NCI-H2081 treated with DMSO at 0.1 percent for 48 hours (cell line): ENCODE measurements at places on chromosomes 3 and 15.

DNA sequence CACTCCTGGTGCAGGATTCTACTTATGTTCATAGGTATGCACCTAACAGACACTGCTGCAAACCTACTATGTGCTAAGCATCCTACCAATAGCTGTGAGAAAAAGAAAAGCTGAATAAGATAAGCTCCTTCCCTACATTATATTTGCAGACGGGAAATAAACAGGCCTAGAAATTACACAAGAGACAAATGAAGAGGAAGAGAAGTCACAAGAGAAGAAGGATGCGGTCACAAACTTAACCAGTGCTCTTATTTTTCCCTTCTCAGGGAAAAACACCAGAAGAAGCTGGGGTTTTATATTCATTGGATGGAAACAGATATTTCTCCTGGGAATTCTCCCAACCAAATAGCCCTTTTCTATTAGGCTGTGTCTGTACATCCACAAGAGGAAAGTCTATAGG is 109.7 kb upstream of the TRIM42 start:
- no peak for DNase-seq

DNA sequence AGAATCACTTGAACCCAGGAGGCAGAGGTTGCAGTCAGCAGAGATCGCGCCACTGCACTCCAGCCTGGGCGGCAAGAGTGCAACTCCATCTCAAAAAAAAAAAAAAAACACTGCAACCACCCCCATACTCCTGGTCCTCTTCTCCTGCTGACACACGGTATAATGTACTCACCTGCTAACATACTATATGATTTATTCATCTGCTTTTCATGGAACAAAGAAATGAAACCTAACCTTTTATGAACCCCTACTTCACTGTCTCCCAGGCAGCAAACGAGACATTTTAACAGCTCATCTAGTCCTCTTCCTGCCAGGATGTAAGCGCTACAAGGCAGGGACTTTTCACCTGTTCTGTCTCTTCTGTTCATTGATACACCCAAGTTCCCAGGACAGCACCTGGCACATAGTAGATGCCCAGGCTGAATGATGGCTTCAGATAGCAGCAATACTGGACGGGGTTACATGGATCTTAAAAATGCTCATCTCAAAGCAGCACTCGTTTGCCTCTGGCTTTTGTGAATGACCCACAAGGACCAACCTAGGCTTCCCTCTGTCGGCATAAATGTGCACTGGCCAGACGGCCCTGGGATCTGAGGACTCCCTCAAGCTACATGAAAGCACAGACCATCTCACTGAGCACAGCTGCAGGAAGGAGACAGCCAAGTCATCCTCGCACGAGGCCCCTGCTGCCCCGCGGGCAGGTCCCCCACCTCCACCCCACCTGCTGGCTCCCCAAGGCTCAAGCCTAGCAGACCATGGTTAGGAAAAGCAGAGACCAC is 20.3 kb downstream of the XXYLT1 start:
- peak; percentile 30 for DNase-seq

GRCh38 chr15:100192097-100193080 is 149.4 kb downstream of the ADAMTS17 start:
- DNase-seq: peak; percentile 20

- DNase-seq: no peak
These were observed 59.0 kb downstream of the RORA start for GRCh38 chr15:61169904-61170695.

GRCh38 chr3:143565951-143566350 is 282.3 kb downstream of the SLC9A9 start:
- no peak for DNase-seq

DNA sequence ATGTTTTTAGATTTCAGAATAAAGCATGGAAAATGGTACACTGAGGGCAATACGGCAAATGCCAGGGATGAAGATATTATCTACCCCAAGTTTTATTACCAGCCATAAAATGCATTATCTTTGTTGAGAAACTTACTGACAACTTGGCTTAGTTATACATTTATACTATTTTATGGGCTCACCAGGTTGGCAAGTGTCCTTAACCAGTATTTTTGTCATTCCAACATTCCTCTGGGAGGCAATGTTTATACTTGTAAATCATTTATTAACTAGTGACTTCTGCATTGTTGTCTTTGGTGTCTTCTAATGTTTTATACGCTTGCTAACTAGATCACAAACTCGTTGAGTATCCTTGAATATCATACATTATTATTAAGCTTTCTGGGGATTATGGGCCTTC is 18.0 kb upstream of the ADGRG7 start:
- no peak for DNase-seq

DNA sequence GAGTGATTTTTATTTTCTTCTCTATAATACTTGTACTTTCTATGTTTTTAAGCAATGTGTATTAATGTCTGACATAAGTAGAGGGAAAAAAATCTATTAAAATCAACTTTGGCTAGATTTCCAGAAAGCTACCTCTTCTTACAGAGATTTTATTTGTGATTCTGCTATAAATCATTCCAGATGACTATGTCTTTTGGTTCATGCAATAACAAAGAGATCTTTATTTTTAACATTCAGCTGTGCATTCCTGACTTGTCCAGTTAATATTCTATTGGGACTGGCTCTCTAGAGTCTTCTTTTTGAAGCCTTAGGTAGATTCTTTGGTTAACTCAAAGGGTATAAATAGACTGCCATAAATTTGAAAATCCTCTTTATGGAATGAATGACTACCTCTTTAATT is 74.3 kb upstream of the ARPP21 start:
- no peak for DNase-seq

- DNase-seq: no peak
These were observed 25.7 kb downstream of the DCLK3 start for GRCh38 chr3:36738702-36739101.

GRCh38 chr3:64818196-64818595 is 130.4 kb upstream of the ADAMTS9 start:
- no peak for DNase-seq

GRCh38 chr3:1661839-1662238 is 436.8 kb upstream of the CNTN4 start:
- no peak for DNase-seq

- no peak for DNase-seq
These were observed 1.9 kb upstream of the WNT7A start for GRCh38 chr3:13881536-13882410.

DNA sequence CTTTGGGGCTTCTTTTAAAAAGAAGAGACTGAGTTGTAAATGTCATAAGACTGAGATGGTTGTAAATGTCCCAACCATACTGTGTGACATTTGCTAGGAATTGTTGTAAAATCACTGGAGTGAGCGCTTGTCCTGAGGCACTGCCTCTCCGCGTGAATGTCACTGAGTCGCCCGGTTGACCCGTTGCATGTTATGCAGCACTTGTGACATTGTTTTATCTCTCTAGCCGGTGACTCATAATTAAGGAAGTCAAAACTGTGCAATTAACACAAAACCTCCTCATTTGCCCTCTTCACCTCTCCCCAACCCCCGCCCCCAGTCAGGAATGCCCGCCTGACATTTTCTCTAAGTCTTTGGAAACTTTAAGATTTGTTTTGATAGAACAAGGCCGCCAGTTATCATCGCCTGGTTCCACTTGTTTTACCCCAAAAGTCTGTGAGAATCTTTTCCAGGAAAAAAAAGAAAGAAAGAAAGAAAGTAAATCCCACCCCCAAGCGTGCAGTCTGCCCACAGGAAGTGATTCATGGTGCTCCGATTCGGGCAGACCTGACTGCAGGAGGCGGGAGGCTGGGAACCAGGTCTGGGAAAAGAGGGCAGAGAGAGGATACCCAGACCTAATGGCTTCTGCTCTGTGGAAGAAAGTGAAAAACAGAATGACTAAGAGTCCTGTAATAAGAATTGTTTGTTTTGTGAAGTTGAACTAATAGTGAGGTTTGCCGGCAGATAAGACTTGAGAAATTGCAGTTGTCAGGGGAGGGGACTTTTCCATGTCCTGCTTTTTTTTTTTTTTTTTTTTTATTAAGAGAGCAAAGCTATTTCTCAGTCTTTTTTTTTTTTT is 84.8 kb downstream of the SMAD3 start:
- no peak for DNase-seq

- peak; percentile 60 for DNase-seq
These were observed 137.5 kb downstream of the XXYLT1 start for GRCh38 chr3:195133462-195133861.

- no peak for DNase-seq
These were observed 83.1 kb downstream of the PGPEP1L start for GRCh38 chr15:98924401-98925049.

DNA sequence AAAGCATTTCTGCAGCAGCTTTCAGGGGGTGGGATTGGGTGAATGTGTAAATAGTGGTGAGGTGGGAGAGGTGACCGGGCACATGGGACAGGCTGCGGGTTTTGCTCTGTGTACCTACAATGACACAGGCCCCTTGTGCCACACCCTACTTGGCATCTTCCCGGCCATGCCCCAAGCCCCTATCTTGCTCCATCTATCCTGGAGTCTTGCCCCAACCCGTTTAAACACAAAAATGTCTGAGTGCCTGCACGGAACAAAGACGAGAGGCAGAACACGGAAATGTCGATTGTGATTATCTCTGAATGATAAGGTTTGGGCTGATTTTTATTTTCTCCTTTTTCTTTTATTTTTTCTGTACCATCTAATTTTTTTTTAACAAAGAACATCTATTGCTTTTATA is 46.0 kb upstream of the SLC6A1 start:
- DNase-seq: no peak

DNA sequence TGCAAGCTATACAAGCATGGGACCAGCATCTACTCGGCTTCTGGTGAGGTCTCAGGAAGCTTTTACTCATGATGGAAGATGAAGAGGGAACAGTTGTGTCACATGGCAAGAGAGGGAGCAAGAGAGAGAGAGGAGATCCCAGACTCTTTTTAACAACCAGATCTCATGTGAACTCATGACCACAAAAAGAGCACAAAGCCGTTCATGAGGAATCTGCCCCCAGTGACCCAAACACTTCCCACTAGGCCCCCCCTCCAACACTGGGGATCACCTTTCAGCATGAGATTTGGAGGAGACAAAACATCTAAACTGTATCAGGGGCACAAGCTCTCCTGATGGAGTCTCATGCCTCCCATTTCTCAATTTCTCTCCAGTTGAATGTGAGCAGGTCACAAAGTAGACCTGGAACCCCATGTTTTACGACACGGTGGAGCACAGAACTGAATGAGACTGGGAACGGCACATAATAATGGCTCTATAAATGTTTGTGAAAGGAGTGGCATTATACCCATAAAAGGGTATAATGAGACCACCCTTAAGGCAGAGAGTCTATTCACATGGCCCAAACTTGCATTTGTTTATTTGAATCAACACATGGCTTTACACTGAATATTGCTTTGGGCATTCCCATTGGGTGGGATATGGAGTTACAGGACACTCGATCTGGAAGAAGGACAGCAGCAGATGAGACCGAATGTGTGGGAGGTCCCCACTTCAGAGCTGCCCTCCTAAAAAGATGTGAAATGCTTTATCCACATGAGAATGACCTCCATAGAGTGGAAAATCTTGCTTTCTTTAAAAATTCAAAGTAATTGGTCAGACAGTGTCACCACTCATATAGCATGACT is 38.8 kb downstream of the IL16 start:
- no peak for DNase-seq

- DNase-seq: no peak
These were observed 25.4 kb upstream of the TSEN2 start for GRCh38 chr3:12458901-12459300.

GRCh38 chr15:47711655-47712054 is 5.7 kb upstream of the SEMA6D start:
- DNase-seq: no peak

DNA sequence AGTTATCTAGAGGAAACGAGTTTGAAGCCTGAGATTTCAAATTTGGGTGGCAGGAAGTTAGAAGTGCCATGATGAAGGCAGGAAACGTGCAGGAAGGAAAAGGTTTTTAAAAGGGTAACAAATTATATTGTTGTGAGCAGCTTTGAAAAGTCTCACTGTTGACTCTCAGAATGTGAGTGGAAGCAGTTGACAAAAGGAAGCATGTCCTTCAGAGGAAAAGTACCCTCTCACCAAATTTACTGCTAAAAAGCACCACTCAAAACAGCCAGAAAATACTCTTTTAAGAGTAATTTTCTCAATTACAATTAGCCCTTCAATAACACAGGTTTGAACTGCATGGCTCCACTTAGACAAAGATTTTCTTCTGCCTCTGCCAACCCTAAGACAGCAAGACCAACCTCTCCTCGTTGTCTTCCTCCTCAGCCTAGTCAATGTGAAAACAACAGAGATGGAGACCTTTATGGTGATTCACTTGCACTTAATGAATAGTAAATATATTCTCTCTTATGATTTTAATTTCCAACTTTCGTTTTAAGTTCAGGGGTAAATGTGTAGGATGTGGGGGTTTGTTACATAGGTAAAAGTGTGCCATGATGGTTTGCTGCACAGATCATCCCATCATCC is 117.1 kb upstream of the LIPC start:
- DNase-seq: no peak

DNA sequence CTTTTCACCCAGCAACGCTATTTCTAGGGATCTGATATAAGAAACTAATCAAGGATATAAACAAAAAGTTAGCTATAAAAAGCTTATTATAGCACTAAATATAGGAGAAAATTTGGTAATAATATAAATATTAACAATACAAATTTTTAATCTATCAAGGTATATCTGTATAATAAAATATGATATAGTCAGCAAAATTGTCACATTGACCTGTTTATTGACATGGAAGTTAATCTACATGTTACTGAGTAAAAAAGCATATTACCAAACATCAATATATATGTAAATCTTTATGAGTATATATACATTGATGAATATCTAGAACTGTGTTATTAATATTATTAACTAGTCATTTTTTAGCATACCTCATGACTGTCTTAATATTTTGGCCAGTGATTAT is 26.6 kb downstream of the SHOX2 start:
- DNase-seq: no peak

GRCh38 chr3:48837163-48837562 is 10.5 kb downstream of the PRKAR2A start:
- DNase-seq: no peak

DNA sequence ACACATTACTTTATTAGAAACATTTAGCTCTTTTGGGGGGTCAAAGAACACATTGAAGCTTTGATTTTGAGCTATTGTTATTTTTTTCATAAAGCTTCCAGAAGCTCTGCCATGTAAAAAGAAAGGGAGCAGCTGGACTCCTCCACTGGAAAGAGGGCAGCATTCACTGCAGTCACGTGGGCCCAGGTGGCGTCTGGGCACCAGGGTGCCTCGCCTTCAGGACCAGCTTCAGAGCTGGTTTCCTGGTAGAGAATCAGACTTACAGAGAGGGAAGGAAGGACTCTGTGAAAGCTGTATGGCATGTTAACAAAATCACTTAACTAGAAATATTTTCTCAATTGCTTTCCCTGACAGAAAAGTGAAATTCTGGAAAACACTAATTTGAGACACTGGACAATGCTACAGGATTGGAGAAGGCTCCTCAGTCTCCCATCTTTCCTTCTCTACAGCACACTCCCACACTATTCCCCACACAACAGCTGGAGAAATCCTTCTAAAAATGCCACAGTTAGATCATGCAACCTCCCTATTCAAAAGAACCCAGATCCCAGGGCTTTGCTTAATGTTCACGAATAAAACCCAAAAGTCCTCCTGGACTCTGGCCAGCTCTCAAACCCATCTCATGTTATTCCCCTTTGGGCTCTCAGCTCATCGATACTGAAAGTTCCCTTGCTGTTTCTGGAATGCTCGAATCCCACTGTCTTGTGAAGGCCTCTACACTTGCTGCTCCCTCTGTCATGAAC is 83.2 kb downstream of the NFKBIZ start:
- no peak for DNase-seq

GRCh38 chr15:74897300-74897701 is 7.5 kb downstream of the MPI start:
- DNase-seq: no peak

GRCh38 chr3:178202194-178202593 is 334.0 kb upstream of the KCNMB2 start:
- DNase-seq: no peak

GRCh38 chr3:102586485-102586884 is 151.7 kb downstream of the ZPLD1 start:
- DNase-seq: no peak
